Activated CD4-positive, CD25-positive, alpha-beta regulatory T cell (primary cell): ENCODE measurements at places on chromosomes 2 and 18.

DNA sequence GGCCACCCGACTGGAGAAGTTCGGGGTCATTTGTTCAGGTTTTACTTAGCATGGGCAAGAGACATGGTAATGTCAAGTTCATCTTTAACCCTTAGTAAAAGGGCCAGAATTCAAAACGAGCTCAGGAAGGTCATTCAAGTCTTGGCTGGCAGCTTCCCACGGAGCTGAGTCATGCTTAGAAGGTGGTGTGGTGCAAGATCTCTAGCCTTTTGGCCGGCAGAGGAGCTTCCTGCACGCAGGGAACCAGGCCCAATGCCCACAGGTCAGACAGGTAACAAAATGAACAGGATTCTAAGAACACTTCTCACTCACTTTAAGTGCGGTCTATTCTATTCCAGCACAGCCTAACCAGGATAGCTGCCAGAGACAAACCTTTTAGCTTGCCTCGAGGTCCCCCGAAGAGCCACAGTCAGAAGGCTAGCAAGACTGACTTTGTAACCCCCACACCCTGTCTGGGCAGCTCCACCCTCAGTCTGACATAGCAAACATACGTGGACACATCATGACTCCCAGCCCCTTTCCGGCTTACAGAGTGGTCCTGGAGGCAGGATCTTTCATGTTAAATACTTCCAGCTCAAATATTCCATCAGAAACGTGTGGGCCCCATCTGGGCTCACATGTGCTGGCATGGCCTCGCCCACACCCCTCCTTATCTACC lies 292.7 kb downstream of the BCL11A start:
- no peak for DNase-seq

DNA sequence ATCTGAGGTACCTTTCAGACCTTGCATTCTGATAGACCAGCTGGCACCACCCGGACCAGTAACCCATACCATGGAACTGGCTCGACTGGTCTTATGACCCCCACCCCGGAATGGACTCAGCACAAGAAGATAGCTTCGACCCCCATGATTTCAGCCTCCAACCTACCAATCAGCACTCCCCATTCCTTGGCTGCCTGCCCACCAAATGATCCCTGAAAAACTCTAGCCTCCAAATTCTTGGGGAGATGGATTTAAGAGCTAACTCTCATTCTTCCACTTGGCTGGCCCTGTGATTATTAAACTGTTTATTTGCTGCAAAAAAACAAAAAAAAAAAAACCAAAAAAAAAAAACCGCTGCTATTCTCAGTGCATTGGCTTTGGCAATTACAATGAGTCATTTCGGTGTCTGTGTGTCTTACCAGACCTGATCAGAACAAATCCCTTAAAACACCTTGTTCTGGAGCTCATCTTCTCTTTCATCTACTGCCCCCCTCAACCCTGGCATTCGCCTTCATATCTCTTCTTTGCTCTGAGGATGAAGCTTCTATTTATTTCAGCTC lies 60.1 kb upstream of the KIF5C start:
- DNase-seq, result no peak

- DNase-seq, result no peak
These were observed 87.8 kb downstream of the CALCRL start for GRCh38 chr2:187360286-187360685.

- DNase-seq, result no peak
These were observed 323.0 kb downstream of the TXNL1 start for GRCh38 chr18:56315363-56315762.

DNA sequence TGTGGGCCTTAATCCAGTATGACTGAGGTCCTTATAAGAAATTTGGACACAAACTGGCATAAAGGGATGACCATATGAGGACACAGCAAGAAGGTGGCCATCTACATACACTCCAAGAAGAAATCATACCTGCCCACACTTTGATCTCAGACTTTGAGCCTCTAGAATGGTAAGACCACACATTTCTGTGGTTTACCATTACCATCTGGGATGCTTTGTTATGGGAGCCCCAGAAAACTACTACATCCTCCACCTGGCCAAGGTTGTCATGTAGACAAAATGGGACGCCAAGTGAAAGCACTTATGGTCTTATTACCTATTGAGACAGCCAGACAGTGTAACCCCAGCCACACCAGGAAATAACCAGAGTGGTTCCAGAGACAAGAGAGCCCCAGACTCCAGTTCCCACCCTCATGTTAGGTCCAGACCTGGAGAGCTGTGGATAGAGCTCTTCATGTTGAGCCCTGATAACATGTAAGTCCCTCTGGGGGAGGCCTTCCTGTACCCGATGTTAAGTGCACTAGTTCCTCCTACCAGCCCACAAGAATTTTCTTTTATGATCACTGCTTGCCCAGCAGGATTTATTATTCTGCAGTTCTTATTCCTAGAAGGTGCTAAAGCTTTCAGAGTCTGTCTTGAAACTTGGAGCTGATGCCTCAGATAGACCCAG lies 4.6 kb upstream of the ADD2 start:
- no peak for DNase-seq

DNA sequence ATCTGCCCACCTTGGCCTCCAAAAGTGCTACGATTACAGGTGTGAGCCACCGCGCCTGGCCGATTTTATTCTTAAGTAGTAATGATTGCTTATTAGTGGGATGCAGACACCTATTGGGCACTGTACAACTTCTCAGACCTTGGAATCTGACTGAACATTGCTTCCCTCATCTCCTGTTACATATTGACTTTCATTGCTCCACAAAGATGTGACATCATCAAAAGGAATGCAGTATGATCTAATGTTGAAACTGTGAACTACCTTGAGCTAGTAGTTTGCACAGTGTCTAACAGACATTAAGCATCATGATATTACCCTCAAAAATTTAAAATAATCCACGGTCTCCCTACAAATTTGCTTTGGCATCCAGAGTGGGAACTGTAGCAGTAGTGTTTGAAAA lies 109.8 kb upstream of the SIX2 start:
- DNase-seq, result no peak

DNA sequence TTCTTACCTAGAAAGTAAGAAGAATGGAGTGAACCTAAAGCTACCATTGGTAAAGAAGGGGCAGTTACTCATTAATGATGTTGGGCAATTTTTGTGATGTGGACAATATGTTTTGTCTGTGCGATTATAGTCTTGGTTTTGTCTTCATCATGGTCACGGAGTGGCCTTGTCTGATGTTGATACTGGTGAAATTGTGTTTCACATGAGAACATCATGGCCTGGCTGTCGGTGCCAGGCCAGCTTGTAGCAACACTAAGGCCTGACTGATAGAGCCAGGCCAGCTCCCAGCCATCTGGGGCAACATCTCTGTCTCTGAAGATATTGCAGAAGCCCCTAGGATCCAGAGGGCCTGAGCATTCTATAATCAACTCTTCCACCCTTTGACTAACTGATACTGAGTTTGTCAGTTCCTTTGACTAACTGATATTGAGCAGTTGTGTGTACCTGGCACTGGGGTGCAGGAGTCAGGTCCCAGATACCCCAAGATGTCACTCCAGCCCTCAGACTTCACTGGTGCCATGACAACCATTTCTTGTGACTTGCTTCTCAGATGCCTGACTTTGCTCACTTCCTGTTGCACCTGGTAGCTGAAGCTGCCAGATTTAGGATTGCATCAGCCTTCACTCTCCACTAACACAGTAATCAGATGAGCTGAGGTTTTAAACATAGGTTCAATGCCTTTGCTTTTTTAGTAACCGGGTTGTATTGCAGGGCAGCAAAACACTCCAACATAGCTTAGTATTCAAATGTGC lies 62.5 kb downstream of the RPIA start:
- DNase-seq, result no peak

GRCh38 chr2:209499069-209499468 lies 75.2 kb downstream of the MAP2 start:
- DNase-seq, result no peak

GRCh38 chr2:219537657-219538488 lies 5.7 kb downstream of the CHPF start:
- no peak for DNase-seq

DNA sequence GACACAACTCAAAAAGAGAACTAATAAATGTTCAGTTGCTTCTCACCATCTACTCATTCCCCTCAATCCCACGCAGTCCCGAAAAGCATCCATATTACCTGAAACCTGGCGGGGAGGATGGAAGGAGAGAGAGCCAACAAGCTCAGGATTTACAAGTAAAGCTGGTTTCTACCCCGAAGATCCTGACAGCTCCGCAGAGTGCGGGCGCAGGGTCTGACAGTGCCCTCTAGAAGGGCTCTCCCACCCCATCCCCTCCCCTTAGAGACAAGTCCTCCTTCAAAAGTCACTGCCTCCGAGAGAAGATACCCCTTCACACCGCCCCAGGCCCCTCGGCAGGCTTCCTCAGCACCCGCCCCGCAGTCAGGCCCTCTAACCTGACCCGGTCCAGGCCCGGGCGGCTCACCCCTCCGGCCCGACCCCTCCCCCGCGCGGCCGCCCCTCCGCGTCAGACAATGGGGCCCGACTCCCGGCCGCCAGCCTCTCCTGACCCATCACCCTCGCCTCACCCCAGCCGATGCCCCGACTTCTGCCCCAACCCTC lies 550 bp downstream of the RAB1A start:
- peak; percentile 10 for DNase-seq

GRCh38 chr2:23926290-23926749 lies 603 bp downstream of the ATAD2B start:
- DNase-seq, result no peak

DNA sequence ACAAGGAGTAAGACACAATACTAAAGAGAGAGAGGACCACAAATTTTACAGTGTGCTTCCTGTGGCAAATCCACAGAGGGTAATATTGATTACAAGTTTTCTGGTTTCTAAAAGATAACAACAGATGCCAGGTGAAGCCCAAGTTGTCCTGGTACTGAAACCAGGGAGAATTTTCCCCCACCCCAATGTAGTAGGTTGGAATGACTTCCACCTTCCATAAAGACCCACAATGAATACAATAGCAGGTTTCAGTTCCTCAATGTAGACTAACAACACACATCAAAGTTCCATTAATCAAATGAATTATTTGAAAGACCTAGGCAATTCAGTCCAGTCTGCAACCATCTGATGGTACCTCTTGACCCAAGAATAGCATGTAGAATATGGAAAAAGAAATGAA lies 44.0 kb upstream of the TMEM247 start:
- no peak for DNase-seq

GRCh38 chr2:147808520-147808919 lies 36.3 kb upstream of the ACVR2A start:
- no peak for DNase-seq

DNA sequence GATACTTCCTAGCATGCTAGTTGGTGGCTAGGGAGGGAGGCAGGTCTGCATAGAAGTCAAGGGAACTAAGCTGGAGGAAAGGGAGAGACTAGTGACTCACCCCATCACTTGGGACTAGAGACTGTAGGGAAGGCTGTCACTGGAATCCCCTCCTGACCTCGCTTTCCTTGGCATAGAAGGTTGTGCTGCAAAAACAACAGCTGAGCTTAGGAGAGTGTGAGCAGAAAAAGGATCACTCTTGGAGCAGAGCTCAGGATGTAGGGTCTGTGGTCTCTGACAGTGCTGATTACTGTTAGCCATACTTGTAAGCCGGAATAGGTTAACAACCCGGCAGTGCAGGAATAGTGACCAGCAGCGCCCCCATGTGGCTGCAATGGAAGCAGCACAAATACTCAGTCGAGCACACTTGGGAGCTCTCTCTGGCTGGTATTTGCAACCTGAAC lies 66.9 kb upstream of the SMAD2 start:
- no peak for DNase-seq

GRCh38 chr2:99431587-99432275 lies 58.1 kb downstream of the REV1 start:
- DNase-seq, result no peak

- no peak for DNase-seq
These were observed 59.0 kb downstream of the MYO5B start for GRCh38 chr18:50135903-50136302.
